Stimulated activated CD8-positive, alpha-beta memory T cell treated with anti-CD3 and anti-CD28 coated beads, Interleukin-4, amount 100 ng/mL, for 4 hours (primary cell): ENCODE measurements at places on chromosomes 4 and X.

- DNase-seq, result no peak
Observed at GRCh38 chr4:102535398-102536082, 34.4 kb downstream of the NFKB1 start.

DNA sequence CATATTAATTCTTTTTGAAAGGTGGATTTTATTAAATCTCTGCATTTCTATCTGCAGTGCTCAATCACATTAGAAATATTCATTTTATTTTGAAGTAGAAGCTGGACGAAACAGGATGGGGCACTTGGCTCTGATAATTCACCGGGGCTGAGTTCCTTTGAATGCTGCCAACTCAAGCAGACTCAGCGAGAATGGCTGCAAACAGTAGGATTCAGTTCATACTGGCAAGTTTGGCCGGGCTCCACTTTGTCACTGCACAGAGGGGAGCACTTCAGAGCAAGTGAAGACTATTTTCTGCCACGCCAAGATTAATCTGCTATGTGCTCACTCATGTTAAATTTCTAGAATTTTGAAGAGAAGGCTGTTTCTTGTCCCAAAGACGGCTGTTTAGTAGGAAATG is 30.7 kb upstream of the KLHL8 start:
- no peak for DNase-seq

DNA sequence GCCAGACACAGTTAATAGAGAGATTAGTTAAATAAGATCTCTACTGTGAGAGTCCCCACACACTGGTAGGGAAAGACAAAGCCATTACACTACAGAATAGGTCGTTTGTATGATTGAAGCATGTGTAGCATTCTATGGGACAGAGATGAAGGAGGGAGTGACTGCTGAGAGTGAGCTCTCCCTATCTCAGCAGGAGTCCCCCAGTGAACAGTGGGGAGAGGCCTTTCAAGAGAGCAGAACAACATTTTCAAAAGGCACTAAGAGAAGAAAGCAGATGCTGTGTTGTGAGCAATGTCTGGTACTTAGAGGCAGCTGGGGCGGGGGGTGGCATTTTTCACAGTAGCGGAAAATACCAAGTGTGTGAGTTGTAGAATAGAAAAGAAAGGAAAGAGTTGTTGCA is 413.6 kb downstream of the AFF2 start:
- DNase-seq, result no peak

DNA sequence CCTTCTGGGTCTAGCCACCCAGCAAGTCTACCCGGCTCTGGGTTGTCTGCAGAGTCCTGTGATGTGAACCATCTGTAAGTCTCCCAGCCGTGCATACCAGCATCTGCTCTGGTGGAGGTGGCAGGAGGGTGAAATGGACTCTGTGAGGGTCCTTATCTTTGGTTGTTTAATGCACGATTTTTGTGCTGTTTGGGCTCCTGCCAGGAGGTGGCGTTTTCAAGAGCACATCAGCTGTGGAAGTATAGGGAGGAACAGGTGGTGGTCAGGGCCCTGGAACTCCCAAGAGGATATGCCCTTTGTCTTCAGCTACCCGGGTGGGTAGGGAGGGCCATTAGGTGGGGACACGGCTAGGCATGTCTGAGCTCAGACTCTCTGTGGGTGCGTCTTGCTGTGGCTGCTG is 66.5 kb upstream of the ZFP42 start:
- no peak for DNase-seq

DNA sequence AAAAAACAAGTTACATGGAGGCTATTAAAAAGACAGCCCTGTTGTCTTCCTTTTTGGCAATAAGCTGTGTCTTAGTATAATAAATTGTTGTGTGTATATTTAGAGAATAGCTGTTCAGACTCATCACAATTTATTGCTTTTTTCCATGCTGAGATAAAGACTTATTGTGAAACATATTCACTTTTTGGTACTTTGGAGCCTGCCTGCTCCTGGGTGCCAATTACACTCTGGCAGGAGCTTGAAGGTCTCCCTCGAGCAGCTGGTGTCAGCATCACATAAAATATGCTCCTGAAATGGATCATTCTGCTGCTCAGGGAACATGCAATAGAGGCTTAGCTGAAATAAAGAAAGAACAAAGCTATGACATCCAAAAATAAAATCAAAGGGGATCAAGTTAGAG is 211.6 kb upstream of the DKK2 start:
- DNase-seq, result no peak

GRCh38 chr4:105966051-105966450 is 70.8 kb downstream of the NPNT start:
- DNase-seq, result no peak

DNA sequence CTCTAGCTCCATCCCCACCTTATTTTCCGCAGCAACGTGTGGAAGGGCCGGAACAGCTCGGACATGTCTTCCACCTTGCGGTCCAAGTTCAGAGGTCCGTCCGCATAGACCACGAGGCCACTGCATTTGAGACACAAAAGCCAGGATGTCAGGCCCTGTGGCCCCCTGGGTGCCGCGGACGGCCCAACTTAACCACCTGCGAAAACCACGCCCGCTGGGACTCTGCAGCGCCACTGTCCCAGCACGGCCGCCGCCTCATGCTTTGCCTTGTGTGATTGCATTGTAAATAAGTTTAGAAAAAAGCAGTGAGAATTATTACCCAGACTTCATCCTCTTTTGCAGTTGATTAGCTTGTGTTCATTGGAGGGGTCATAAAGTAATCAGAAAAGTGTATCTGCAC is 58.2 kb upstream of the MXD4 start:
- no peak for DNase-seq

- DNase-seq, result no peak
Observed at GRCh38 chr4:72767618-72768302, 198.7 kb upstream of the ADAMTS3 start.

- no peak for DNase-seq
Observed at GRCh38 chrX:53631156-53631555, 55.4 kb downstream of the HUWE1 start.

- DNase-seq, result no peak
Observed at GRCh38 chr4:125316401-125316790, 1.6 kb downstream of the FAT4 start.

DNA sequence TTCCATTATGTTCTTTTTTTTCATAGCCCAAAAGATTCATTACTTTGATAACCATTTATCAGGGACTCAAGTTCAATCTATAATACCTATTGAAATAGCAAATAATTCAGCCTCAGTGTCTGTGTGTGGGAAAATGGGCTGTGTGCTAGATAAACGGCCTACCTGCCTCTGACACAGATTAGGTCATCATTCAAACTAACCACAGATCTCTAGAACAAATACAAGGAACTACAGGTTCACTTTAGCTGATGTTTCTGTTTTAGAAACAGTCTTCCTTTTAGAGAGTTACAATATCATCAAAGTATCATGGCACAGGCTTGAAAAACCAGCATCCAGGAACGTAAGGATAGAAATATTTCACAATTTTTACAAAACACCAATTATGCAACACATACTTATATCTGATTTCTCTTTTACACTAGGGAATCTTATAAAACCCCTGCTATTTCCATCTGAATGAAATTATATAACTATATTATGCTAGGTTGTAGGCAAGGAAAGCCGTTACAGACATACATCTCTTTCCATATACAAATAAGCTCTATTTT is 56.6 kb upstream of the MAB21L2 start:
- no peak for DNase-seq

DNA sequence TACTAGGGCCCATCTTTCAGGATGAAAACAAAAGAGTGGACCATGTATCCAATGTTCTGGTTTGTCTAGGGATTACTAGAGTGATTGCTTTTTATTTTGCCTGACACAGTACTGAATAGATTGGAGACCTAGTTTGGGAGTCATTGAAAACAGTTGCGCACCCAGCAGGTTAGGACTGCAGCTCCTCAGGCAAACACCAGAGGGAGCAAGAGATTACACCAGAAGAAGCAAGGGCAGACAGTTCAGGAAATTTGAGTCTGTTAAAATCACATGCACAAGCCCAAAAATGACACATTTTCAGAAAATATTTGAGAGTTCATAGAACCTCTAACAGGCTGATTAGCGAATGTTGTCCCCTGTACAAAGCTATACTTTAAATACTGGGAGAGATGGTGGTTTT is 55.6 kb downstream of the CYLC1 start:
- DNase-seq, result no peak

DNA sequence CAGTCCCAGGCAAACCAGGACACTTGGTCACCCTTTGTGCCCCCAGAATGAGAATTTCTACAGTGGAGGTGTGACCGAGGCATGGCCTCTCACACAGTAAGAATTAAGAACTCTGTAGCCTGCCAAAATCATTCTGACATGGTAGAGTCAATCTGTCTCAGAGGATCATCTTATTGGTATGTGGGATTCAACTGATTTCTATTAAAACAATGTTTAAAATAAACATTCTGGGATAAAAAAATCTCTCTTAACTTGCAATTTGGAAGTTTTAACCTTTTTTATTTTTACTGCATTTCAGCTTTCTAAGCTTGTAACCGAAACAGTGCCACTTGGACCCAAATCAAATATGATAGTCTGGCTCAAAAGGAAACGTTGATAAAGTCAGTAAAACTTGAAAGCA is 165.4 kb upstream of the LDB2 start:
- DNase-seq, result no peak

- no peak for DNase-seq
Observed at GRCh38 chr4:126702747-126703146, 930.0 kb upstream of the INTU start.

GRCh38 chr4:3220476-3221183 is 28.3 kb upstream of the MSANTD1 start:
- no peak for DNase-seq

DNA sequence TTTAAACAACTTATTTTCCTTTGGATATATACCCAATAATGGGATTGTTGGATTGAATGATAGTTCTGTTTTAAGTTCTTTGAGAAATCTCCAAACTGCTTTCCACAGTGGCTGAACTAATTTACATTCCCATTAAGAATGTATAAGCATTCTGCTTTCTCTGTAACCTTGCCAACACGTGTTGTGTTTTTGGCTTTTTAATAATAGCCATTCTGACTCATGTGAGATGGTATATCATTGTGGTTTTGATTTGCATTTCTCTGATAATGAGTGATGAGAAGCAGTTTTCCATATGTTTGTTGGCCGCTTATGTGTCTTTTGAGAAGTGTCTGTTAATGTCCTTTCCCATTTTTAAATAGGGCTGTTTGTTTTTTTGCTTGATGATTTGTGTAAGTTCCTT is 155.6 kb upstream of the PITX2 start:
- no peak for DNase-seq

DNA sequence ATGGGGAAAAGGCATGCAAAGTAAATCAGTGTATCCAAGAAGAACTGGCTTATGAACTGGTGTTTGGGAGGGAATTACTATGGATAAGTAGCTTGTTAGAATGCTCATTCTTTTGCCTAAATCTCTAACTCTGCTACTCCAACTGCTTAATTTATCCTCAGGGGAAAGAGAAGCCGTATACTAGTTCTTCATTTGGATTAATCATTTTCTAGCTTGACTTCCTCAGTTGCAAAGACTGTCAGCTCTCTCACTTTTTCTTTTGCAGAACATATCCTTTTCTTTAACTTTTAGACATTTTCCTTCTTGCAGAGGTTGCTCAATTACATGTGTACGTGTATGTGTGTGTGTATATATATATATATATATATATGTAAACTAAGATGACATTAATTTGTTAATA is 21.9 kb downstream of the GPRIN3 start:
- no peak for DNase-seq

DNA sequence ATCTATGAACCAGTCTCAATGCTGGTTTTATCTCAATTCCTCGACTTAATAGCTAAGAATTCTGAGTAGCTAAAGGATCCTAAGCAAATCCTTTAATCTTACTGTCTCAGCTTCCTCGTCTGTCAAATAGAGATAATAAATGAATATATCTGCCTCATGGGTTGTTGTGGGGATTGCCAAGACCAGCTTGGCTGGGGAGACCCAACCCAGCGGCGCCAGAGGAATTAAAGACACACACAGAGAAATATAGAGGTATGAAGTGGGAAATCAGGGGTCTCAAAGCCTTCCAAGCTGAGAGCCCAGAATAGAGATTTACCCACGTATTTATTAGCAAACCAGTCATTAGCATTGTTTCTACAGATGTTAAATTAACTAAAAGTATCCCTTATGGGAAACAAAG is 41.9 kb downstream of the SLC34A2 start:
- DNase-seq, result no peak

GRCh38 chr4:8771258-8771590 is 100.4 kb downstream of the HMX1 start:
- no peak for DNase-seq

DNA sequence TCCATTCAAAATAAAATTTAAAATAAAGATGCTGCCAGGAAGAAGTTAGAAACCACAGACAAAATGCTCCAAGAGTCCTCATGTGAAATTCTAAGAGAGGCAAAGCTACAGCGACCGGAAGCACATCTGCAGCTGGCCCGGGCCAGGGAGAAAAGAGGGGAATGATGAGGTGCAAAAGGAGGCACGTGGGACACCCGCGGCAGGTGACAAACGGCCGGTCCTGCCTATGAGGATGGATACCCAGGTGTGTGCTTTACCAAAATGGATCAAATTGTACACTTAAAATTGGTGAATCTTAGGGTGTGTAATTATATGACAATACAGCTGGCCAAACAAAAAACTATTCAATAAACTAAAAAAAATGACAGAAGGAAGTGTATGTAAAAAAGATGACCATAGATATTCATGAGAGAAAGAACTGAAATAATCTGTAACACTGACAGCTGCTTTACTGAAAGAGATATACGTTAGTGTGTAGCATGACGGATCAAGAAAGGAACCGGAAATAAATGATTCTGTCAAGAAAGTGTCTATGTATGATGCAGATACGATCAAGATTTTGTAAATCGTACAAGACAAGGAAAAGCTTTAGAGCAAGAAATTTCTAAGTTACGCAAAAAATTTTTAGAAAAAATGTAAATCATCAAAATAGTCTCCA is 29.5 kb downstream of the PPP2R3B start:
- no peak for DNase-seq

- no peak for DNase-seq
Observed at GRCh38 chrX:56738670-56739069, 9.6 kb downstream of the NBDY start.

DNA sequence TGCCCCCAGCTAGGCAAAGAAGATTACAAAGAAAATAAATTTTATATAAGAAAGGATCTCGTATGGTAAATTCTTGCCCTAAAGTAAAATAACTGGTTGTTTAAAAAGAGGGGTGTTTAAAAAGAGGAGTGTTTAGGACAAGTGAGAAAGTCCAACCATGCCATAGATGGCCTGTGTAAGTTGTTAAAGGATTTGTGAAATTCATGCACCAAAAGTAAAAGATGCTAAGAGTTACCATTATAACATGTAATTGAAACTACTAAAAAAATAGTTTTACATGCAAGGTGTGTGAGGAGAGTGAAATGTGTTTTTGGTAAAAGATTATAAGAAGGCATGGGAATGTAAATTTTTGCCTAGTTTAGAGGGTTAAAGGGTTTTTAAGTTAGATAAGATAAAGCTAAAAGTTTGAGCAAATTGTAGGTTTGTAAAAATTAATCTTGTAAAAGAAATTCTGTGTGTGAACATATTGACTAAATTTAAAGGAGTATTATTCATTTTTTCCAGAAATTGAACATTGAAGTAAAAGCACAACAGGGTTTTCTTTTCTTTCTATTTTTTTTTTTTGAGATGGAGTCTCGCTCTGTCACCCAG is 20.1 kb downstream of the HTT-AS start:
- DNase-seq, result no peak

- no peak for DNase-seq
Observed at GRCh38 chrX:18885328-18886004, 98.4 kb downstream of the PHKA2 start.

GRCh38 chr4:120010646-120011045 is 56.0 kb downstream of the MAD2L1 start:
- no peak for DNase-seq
